ENCODE measurements at places on chromosomes 12 and 14.

GRCh38 chr14:94043111-94043755 is 17.1 kb downstream of the OTUB2 start:
- DNase-seq, result no peak

- DNase-seq, result no peak
These were observed 71.1 kb downstream of the C2CD5 start for GRCh38 chr12:22473212-22473611.

DNA sequence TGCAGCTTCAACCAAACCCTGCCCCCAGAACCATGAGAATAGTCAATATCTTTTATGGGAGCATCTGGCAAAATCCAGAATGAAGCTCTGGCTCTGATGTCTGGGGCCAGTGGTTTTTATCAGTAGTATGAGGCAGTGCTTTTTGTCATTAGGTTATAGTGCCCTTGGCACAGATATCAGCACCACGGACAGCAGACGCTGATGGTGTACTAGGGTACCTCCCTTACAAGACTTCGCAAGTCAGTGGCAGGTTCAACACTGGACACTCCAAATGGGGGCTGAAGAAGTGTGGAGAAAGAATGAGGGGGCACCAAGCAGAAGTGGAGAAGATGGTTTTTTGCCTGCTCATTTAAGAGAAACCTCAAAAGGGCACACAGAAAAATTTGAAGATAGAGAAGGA is 68.2 kb upstream of the E2F7 start:
- no peak for DNase-seq

- no peak for DNase-seq
These were observed 429.1 kb downstream of the RAD51B start for GRCh38 chr14:68248481-68249255.

DNA sequence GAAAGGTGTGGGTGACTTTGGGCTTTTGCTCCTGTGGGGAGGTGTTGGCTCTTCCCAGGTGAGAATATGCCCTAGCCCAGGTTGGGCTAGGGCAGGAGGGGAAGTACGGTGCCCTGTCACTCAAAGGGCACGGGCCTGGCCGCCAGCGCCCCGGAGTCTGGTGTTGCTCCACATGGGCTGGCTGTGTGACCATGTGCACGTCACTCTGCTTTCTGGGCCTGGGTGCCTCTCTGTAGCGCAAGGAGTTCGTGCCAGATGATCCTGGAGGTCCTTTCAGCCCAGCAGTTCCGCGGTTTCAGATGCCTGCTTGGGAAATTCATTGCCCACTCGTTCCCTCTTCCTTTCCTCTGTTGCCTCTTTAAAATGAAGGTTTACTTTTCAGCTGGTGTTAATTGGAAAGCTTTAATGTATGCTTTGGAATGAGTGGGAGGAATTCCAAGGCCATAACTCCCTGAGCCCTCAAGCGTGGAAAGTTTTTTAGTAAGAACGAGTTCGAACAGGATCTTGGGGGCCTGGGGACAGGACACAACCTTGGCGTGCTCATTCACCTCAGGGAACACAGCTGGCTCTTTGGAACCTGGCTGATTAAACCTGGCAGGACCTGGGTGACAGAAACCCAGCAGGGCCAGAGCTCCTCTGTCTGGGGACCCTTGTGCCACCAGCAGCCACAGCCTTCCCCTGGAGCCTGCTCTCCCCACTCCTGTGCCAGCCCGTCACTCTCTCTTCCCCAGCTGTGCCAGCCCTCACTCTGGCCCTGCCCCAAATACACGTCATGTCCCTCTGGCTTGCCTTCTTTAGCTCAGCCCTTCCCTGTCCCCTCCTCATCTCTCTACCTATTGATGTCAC is 42.8 kb downstream of the TSPAN9 start:
- no peak for DNase-seq

- no peak for DNase-seq
These were observed 194.2 kb downstream of the SYT10 start for GRCh38 chr12:33245434-33245833.

Measured in stimulated activated CD8-positive, alpha-beta memory T cell treated with anti-CD3 and anti-CD28 coated beads, Interleukin-15, amount 100 ng/mL, for 48 hours (primary cell).